Liver (tissue), 10 donors: ENCODE measurements at places on chromosomes 5 and 9. TPM values are rescaled to one million over a fixed set of nuclear protein-coding genes. Genes with fewer than 3 reads are reported as not detected.
A peak's percentile ranks its signal among the peaks of the same experiment; 100 is the strongest.

DNA sequence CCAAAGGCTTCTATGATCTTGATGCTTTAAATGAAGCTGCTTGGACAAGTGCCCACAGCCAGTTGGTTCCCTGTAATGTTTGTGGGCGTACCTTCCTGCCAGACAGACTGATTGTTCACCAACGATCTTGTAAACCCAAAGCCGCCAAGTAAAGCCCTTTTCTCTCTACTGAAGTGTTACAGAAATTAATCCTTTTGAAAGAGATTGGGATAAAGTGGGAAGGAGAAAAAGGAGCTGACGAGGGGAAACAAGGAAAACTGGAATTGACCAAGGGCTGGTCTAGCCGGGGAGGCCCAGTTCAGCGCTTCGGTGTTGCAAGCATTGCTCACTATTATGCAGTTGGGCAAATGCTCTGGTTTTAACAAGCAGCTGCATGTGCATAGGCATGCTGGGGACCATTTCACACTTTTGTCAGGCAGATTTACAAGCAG is 53.2 kb downstream of the ZNF474 start:
- DNase-seq = no peak

DNA sequence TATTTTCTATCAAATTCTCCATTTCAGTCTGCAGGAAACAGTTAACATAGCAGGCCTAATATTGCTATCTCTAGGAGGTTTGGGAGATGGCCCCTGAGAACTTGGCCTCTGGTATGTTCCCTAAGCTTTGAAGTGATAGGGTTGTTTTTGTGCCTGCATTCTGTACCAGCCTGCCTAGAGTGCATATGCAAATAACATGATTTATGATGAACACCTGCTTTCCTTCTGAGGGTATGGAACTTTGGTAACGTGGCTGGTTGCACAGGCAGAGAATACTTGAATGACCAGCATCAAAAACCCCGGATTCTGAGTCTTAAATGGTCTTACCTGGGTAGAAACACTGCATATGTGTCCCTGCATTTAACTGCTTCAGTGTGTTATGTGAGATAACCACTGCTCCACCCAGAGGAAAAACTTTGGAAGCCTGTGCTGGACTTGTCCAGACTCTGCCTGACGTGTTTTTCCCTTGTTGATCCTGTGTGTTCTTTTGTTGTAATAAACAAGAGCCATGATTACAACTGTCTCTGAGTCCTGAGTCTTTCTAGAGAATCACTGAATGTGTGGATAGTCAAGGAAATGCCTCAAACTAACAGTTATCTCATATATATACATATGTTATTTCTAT is 111.3 kb upstream of the ABCA1 start:
- no peak for DNase-seq

- no peak for DNase-seq
Observed at GRCh38 chr9:128493424-128493823, 11.1 kb upstream of the GLE1 start.

DNA sequence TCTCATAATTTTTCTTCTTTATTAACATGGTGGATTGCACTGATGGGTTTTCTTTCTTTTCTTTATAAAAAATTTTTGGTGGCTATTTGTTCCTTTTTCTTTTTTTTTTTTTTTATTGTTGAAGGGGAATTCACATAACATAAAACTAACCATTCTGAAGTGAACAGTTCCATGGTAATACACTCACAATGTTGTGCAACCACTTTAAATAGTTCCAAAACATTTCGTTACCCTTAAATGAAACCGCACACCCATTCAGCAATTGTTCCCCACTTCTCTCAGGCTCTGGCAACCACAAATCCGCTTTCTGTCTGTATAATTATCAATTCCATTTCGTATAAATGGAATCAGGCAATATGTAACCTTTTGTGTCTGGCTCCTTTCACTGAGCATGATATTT is 11.7 kb upstream of the SETX start:
- no peak for DNase-seq

DNA sequence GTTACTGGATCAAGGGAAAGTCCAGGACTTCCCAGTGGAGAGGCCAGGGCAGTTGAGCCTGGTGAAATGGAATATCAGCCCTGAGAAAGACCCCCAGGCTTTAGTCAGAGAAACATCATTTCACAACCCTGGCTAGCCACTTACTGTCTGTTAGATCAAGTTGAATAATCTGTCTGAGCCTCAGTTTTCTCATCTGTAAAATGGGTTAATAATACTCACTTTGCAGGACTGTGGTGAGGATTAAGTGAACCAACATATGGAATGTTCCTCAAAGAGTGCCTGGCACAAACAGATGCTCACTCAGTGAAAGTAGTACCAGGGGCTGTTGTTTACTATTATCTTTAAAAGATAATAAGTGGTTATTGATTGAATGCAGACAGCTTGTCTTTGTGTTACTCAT is 110.5 kb downstream of the SV2C start:
- DNase-seq = no peak

DNA sequence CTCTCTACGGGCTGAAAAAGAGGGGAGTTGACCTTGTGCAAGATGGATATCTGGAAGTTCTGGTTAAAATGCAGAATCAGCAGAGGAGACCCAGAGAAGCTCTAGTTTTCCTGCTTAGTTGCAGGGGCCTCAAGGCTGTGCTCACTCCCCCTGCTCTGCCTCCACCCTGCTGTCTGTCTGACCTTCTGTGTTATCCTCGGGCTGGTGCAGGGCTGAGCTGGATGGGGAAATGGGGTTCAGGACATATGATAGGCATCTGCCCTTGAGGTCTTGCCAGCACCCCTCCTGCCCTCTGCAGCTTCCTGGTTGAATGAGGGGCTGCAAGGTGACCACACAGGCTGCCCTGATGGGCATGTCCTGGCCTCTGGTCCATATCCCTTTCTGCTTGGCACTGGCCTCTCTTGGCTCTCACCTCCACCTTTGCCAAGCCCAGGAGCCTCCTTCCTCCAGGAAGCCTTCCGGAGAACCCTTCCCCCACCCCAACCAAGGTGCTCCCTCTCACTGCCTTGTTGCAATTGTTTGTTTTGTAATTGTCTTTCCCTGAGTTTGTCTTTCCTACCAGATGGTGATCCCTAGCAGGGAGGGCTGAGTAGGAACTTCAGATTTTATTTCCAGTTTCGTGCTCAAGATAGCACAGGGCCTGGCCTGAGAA is 1.3 kb downstream of the TMEM268 start:
- no peak for DNase-seq

DNA sequence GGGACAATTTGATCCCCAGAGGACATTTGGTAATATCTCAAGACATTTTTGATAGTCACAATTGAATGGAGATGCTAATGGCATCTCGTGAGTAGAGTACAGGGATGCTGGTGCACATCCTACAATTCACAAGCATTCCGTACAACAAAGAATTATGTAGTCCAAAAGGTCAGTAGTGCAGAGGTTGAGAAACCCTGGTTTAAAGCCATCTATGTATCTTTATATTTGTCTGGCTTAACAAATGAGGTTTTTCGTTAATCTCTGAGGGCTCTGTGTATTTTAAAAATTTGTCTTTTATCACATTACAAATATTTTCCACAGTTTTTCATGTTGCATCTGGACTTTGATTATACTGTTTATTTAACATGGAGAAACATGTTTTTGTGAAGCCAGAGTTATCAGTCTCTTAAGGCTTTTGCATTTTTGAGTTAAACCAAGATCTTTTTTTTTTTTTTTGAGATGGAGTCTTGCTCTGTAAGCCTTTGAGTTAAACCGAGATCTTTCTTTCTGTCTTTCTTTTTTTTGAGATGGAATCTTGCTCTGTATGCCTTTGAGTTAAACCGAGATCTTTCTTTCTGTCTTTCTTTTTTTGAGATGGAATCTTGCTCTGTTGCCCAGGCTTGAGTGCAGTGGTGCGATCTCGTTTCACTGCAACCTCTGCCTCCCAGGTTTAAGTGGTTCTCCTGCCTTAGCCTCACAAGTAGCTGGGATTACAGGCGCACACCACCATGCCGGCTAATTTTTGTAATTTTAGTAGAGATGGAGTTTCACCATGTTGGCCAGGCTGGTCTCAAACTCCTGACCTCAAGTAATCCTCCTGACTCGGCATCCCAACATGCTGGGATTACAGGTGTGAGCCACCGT is 2.8 kb downstream of the HSDL2 start:
- no peak for DNase-seq

- DNase-seq = no peak
Observed at GRCh38 chr5:124773315-124774311, 27.2 kb upstream of the ZNF608 start.

- DNase-seq = no peak
Observed at GRCh38 chr5:100852988-100853449, 50.1 kb downstream of the ST8SIA4 start.

GRCh38 chr5:61653807-61654580 is 321.9 kb downstream of the ZSWIM6 start:
- DNase-seq = no peak

- DNase-seq = peak; percentile 16
Observed at GRCh38 chr5:135214897-135215616, 181.0 kb upstream of the PITX1 start.

DNA sequence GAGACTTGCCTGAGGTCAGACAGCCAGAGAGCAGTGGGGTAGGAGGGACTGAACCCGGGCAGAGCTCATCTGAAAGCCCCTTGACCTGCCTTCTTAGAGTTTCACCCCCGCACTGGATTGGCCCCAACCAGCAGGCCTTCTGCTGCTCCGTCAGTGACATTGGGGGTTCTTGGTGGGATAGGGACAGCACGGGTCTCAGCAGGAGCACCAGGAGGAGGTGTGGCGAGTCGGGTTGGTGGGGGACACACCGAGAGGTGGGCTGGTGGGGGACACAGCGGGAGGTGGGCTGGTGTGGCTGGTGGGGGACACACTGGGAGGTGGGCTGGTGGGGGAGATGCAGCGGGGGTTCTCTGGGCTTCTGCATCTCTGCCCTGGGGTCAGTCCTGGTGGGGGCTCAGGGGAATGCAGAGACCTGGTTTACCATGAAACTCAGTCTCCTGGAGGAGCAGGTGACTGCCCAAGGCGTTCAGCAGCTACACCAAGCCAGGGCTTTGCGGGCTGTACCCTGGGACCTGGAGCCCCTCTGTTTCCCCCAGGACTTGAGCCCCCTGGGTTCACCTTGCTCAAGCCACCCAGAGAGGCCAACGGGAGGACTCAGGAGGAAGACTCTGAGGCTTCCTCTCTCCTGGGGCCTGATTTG is 28.1 kb upstream of the RNU6ATAC start:
- DNase-seq = no peak

- DNase-seq = peak; percentile 82
Observed at GRCh38 chr9:134316449-134317160, 9.7 kb upstream of the RXRA start.

DNA sequence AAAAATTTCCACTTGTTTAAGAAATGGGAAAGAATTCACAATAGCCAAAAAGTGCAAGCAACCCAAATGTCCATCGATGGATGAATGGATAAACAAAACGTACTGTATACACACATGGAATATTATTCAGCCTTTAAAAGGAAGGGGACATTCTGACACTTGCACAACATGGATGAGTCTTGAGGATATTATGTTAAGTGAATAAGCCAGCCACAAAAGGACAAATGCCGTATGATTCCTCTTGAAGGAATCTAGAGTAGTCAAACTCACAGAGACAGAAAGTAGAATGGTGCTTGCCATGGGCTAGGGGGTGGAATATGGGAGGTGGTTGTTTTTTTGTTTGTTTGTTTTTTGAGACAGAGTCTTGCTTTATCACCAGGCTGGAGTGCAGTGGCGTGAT is 3.8 kb upstream of the ATP6V0E1 start:
- DNase-seq = no peak

GRCh38 chr5:81239613-81240012 is 6.5 kb downstream of the CKMT2 start:
- DNase-seq = no peak

- DNase-seq = no peak
Observed at GRCh38 chr9:106862821-106863720, at the start of gene ZNF462. TSS of gene ZNF462 (plus strand) at chr9:106863166. CDS start at chr9:106923384, 60,218 bp downstream.

GRCh38 chr5:19031491-19031890 is 956.5 kb downstream of the CDH18 start:
- DNase-seq = no peak

GRCh38 chr5:151471276-151471675 is 23.9 kb downstream of the SLC36A1 start:
- no peak for DNase-seq

- DNase-seq = no peak
Observed at GRCh38 chr5:113215401-113216060, 219.3 kb downstream of the TSSK1B start.

The NUTM2F gene
- polyA plus RNA-seq = not detected

The SLC23A1 gene
- 17.3 TPM for polyA plus RNA-seq

The SPATA31E1 gene
- not detected for polyA plus RNA-seq

The PCDHGB2 gene
- 0.28 TPM for polyA plus RNA-seq

The PCDHB10 gene
- 0.07 TPM for polyA plus RNA-seq

The IL9 gene
- not detected for polyA plus RNA-seq

The GMCL2 gene
- not detected for polyA plus RNA-seq

The SHOC1 gene
- polyA plus RNA-seq = 0.13 TPM

The MARVELD2 gene
- polyA plus RNA-seq = 9.4 TPM
